Right lung (tissue), 10 donors: ENCODE measurements at places on chromosomes 6 and 20.

GRCh38 chr20:8875586-8875985 lies 193.3 kb upstream of the PLCB4 start:
- no peak for DNase-seq

DNA sequence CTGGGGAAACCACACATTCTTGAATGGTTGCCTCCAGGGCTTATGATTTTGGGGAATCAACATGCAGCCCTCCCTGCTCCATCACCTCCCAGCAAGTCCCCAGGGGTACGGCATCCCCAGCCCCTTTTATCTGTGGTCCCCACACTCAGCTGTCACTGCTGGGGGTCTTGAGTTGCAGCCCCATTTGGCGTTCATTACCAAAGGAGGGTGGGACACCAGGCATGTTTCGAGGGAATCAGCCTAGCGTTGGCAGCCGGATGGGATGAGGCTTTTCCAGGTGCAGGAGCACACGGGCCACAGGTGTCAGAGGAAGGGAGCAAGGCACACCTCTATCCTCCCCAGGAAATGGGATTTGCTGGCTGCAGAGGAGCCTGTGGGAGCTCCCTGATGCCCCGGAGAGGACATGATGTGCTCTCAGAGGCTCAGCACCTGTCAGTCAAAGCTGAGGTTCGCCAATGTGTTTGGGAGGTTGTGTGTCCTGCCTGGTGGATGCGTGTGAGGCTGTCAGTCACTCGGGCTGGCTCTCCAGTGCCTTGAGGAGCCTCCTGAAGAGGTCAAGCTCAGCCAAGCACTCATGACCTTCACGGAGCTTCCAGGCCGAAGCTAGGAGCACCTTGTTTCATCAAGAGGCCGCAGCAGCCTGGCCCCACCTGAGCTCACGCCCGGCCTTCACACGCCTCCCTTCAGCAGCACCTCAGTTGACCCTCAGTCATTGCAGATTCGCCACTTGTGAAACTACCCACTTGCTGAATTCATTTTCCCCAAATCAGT lies 95.0 kb downstream of the ERMARD start:
- DNase-seq, result no peak

DNA sequence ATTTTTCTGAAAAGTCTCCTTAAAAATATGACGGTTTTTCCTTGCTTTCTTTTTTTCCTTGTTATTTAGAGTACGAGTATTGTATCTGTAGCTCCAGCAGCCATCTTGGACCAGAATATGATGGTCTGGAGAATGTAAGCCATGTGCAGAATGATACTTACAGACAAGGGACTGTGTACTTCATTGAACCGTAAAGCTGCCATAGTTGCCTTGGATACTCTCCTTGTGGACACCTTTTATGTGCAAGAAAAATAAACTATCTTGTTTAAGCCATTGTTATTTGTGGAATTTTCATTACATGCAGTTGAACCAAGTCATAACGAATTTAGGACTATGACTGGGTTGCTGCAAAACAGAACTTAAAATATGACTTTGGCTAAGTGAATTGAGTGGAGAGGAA lies 485.8 kb upstream of the CITED2 start:
- DNase-seq, result no peak

DNA sequence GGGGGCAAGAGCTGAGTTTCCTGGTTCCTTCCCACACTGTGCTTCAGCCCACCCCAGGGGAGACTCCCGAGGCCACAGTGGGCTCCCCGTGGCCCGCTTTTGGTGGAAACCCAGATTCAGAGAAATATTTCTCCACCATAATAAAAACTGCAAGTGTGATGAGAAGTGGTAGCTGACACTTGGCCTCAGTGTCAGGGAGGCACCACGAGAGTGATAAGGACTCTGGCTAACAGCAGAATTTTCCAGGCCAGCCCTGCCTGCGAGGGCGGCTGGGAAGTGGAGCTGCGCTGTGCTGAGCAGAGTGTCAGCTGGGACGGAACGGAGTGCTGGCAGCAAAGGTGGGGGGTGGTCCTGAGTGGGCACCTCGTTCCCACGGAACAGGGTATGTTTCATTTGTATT lies 22.5 kb downstream of the SPATA2 start:
- no peak for DNase-seq

GRCh38 chr6:30857549-30857948 lies 26.8 kb upstream of the DDR1 start:
- DNase-seq, result no peak

- no peak for DNase-seq
These were observed 253.0 kb downstream of the TBC1D7 start for GRCh38 chr6:13075141-13075845.

GRCh38 chr20:32510601-32511357 lies 74.4 kb downstream of the NOL4L start:
- DNase-seq, result no peak

- DNase-seq, result no peak
These were observed 904.5 kb downstream of the GRIK2 start for GRCh38 chr6:102298051-102298450.

DNA sequence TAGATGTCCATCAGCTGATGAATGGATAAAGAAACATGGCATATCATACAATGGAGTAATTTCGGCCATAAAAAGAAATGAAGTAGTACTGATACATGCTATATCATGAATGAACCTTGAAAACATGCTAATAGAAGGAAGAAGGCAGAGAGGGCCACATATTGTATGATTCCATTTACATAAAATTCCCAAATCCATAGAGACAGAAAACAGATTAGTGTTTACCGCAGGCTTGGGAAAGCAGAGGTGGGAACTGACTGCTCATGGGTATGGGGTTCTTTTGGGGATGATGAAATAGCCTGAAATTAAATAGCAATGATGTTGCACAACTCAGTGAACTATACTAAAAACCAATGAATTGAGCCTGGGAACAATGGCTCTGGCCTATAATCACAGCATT lies 58.3 kb downstream of the SERAC1 start:
- no peak for DNase-seq

DNA sequence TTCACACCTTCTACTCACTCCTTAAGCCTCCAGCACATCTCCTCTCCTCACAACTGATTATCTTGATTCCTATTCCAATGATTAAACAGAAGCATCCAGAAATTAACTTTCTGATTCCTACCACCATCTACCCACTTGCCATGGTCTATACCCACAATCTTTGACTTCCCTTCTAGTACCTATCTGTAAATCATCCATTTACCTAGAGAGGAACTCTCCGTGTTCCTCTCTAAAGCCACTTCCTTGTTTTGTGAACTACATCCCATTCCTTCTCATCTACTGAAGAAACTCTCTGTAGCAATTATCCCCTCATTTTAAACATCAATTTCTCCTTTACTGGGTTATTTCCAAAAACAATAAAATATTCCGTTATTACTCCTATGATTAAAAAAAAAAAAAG lies 167.3 kb downstream of the ARHGAP18 start:
- no peak for DNase-seq

- no peak for DNase-seq
These were observed 11.9 kb downstream of the NT5E start for GRCh38 chr6:85461798-85462170.

- no peak for DNase-seq
These were observed 73.2 kb upstream of the JAG1 start for GRCh38 chr20:10747019-10747418.

DNA sequence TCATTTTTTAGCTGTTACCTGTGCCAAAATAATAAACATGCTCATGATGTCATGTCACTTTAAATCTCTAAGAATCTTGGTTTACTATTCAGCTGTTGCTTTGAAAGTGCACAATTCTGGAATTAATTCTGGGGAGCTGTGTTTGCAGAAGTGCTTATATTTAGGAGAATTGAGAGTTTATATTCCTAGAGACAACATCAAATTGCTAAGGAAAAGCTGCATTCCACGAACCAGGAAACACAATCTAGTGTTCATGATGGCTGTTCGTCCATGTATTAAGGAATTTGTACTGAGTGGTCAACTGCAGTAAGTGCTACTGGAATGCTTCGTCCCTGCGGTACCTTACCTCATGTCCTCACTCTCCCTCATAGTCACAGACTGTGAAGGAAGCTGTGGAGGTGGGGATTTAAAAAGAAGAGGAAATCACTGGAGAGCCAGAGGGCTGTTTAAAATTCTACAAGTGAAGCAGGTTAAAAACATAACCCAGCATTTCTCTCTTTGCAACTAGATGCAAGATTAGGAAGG lies 161.0 kb downstream of the TRMT11 start:
- no peak for DNase-seq

DNA sequence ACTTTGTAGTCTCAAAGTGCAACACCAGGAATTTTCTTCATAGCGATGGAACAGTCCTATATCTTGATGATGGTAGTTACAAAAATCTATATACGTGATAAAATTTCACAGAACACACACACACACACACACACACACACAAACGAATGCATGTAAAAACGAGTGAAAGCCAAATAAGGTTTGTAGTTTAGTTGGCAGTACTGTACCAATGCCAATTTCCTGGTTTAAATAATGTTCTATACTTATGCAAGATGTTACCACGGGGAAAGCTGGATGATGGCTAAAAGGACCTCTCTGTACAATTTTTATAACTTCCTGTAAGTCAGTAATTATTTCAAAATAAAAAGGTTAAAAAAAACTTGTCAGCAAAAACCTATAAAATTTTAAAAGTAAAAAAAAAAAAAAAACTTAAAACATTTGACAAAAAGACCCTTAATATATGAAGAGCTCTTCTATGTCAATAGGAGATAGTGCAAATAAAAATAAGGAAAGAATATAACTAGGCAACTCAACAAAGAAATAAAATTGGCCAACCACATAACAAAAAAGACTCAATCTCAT lies 37.6 kb downstream of the PDSS2 start:
- no peak for DNase-seq

DNA sequence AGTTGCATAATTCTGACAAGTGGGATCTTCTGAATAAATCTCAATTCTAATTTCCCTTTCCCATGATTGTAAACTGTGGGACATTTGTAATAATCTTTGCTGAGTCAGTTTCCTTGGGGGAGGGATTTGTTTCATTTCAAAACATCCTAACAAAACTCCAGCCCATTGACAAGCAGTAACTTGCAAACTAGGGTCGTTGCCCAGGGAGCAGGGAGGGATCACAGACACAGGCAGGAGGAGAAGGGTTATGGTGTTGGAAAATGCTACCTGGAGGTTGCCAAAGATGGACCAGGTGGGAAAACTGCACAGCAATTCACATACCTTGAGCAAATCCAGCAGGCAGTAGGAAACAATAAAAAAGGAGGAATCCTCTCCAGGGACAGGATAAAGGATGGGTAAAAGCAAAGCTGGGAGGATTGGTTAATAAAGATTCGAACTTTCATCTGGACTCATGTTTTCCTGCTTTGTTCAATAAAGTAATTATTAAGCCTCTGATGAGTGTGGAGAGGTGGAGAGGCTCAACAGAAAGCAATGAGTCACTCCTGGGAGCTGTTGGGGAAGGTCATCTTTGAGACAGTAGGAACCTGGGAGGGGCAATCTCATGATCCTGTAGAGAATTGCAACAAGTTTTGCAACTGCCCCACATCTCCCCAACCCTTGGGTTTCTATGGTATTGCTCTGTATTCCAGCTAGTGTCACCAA lies 87.3 kb upstream of the AKIRIN2 start:
- no peak for DNase-seq

DNA sequence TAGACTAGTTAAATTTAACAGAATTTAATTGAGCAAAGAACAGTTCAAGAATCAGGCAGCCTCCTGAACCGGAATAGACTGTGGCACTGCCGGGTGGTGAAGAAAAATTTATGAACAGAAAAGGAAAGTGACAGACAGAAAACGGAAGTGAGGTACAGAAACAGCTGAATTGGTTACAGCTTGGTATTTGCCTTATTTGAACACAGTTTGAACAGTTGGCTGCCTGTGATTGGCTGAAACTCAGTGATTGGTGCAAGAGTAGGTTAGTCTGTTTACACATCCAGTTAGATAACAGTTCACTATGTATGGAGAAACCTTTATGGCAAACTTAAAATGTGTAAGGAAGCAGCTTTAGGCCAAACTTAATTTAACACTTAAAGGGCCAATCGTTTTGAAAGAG lies 116.0 kb upstream of the CITED2 start:
- DNase-seq, result no peak

- peak; percentile 78 for DNase-seq
These were observed 90.0 kb upstream of the TNFAIP3 start for GRCh38 chr6:137776786-137777686.

DNA sequence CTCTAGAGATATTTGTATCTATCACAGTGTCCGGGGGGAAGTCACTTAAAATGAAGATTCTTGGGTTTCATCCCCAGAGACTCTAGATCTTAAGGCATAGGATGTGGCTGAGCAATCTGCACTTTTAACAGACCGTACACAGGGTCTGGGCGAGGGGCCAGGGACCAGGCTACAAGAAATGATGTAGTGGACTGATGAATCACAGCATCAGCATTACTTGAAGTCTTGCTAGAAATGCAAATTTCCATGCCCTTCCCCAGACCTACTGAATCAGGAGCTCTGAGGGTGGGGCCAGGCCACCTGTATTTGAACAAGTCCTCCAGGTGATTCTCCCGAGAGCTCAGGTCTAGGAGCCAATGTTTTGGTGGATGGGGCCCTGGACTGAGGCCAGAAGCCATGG lies 168.4 kb downstream of the DOK5 start:
- no peak for DNase-seq

- DNase-seq, result peak; percentile 28
These were observed 67.4 kb upstream of the XRN2 start for GRCh38 chr20:21235484-21236445.

- no peak for DNase-seq
These were observed 29.9 kb downstream of the EZR start for GRCh38 chr6:158789115-158789917.

DNA sequence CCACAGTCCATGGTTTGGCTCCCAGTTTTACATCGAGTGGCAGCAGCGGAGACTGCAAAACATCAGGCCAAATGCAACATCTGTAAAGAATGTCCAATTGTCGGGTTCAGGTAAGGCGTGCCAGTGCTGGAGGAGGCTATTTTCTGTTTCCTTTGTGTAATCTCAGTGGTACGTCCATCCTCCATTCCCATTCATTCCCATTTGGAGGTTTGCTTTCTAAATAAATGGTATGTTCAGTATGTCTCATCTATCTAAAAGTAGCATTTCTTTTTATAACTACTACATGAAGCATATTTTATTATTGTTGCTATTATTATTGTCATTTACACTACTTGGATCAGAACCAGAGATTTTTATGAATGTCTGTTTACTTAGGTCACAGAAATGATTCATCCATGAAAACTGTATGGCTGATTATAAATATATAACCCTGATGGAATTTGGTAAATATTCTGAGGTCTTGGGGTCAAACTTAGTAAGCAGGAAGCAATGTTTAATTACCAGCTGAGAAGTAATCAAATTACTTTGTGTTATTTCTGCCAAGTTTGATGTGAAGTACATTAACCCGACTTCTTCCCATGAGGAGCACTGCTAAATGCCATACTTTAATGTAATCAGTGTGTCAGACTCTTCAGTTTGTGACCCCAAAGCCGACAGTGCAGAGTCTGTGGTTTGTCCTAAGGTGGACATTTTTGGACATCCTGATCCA lies 512.9 kb downstream of the UTRN start:
- no peak for DNase-seq

- peak; percentile 50 for DNase-seq
These were observed 942 bp downstream of the HLA-E start for GRCh38 chr6:30490026-30490876.

DNA sequence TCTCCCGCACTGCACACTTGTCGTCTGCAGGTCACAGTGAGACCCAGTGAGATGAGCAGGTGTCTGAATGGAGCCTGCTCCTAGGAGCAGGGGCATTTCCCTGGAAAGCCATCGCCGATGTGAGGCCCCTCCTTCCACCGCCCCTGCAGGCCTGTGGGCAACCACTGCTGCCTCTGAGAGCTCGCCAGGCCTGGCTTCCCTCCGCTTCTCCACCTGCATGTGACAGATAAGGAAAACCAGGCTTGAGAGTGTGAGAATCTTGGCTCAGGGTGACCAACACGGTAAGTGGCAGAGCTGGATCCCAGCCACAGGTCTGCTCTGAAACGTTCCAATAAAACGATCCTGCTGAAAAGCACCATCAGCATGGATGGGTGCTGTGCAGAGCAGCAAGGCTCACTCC lies 332.8 kb downstream of the CDH4 start:
- DNase-seq, result no peak
